ENCODE measurements at places on chromosomes 11 and 22. TPM values are rescaled to one million over a fixed set of nuclear protein-coding genes. Genes with fewer than 3 reads are reported as not detected.
A peak's percentile ranks its signal among the peaks of the same experiment; 100 is the strongest.

The TST gene
- total RNA-seq = 2.4 TPM

The RNF26 gene
- total RNA-seq = 38.3 TPM

The JHY gene
- total RNA-seq = 3.1 TPM

The H19 gene
- total RNA-seq = not detected

The SLC22A8 gene
- total RNA-seq = not detected

The TMEM191B gene
- 0.87 TPM for total RNA-seq

The YPEL4 gene
- 0.19 TPM for total RNA-seq

The CREB3L1 gene
- total RNA-seq = not detected

The TSKU gene
- 1.3 TPM for total RNA-seq

The MIOX gene
- 0.23 TPM for total RNA-seq

The SLN gene
- total RNA-seq = not detected

The FOLR3 gene
- not detected for total RNA-seq

The MYEOV gene
- total RNA-seq = not detected

The PATE4 gene
- total RNA-seq = not detected

The RFPL3 gene
- not detected for total RNA-seq

DNA sequence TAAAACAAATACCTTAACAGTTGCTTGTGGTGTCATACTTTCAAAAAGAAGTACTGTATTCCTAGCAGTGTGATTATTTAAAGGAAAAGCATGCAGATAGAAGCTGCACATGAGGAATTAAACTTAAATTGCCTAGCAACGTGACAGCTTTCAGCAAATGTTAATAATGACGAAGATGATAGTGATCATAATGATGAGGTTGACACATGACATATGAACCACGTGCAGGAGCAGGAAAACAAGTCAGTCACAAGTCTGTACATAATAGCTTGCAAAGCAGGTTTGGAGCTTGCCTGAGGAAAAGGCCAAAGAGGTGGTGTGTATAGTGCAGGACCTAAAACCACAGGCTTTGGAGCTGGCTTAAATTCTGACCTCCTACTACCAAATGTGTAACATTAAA lies 30.6 kb upstream of the PIK3C2A start:
- DNase-seq = no peak

DNA sequence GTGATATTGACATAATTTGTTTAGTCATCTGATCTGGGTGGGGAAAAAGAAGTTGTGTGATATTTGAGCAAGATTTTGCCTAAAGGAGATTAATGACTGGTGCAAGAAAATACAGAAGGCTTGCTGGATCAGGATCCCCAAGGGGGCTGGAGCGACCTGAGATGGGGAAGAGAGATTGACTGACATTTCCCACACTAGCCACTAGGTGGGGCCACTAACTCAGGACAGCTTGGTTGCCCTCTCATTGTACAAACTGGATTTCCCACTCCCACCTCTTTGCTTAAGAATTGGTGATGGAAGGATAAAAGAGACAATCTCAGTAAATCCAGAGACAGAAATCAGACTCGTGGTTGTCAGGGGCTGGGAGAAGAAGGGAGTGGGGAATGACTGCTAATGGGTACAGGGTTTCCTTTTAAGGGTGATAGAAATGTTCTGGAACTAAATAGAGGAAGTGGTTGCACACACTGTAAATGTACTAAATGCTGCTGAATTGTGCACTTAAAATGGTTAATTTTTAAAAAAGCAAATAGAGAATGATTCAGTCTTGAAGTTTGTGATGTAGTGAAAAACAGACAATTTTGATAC lies 50.7 kb downstream of the CTTN start:
- DNase-seq = no peak

DNA sequence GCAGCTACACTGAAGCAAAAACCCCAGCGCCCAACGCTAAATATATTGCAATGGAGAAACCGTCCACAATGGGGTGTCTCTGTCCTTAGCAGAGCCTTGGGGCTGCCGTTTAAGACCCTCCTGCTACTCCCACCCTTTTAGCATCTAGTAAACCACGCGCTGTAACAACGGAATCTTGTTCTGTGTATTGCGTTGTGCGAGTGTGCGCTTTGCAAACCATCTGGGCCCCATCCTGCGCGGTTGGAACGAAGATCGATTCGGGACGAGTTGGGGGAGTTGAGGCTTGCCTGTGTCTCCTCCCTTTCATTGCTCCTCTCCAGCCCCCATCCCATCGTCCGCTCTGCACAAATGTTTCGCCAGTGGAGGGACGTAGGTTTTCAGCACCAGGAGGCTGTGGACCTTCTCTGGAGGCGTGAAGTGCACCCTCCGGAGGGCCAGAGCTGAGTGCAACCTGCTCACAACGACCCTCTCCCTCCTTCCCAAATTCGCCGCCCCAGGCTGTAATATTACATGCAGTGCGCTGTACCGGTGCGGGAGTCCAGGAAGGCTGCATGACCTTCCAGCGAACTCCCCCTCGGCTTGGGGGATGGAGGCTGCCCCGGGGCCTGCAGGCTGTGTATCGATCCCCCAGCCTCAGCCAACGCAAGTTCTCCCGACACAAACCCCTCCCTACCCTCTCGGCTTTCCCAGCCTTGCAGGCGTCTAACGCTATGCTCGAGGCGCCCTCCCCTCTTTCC lies 1.6 kb upstream of the KMT2A start:
- peak; percentile 74 for DNase-seq

- DNase-seq = no peak
Measured at GRCh38 chr22:23121424-23121823, 20.4 kb downstream of the RSPH14 start.

DNA sequence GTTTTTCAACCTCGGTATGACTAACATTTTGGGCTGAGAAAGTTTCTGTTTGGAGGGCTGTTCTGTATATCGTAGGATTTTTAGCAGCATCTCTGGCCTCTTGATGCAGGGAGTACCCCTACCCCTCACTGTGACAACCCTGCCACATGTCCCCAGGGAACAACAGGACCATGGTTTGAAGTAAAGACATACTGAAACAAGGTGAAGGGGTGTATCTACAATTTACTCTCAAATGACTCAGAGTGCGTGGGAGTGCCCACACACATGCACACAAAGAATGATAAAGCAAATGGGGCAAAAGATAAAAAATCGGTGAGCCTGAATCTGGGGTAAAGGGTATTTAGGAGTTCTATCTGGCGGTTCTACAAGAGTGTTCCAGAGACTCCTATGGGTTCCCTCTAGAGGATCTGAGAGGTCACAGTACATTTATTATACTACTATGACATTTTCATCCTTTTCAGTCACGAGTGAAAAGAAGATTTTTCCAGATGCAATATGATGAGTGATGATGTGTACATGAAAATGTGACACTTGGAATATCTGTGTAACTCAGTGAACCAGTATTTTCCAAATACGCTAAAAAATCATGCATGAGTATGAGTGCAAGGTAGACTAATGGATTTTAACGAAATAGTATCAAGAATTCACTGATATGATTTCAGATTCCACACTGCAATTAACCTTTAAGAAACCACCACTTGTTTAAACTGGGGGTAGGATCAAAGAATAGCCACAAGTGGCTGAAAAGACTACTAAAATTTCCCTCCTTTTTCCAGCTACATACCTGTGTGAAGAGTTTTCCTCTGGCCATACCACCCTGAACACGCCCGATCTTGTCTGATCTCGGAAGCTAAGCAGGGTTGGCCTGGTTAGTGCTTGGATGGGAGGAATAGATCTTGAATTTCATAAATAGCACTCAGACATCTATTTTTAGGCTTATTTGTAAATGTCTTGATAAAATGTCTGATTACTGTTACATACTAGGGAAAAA lies 56.3 kb upstream of the YPEL1 start:
- DNase-seq = no peak

- no peak for DNase-seq
Measured at GRCh38 chr11:132054822-132055221, 684.4 kb downstream of the NTM start.

DNA sequence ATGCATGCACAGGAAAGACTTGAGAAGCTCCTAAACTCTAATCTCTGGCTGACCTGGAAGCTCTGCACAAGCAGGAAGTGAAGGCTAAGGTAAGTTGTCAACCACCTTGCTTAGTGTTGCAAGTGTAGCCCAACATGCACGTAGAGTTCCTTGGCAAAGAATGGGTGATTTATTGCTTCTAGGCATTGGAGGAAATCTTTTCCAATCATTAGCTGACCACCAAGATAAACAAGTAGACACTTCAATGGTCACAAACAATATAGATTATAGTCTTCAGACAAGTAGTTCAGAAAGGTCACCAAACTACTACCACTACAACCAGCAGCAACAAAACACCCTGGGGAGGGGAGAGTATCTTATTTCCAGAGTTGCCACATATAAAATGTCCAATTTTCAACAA lies 105.6 kb downstream of the STK33 start:
- DNase-seq = no peak

DNA sequence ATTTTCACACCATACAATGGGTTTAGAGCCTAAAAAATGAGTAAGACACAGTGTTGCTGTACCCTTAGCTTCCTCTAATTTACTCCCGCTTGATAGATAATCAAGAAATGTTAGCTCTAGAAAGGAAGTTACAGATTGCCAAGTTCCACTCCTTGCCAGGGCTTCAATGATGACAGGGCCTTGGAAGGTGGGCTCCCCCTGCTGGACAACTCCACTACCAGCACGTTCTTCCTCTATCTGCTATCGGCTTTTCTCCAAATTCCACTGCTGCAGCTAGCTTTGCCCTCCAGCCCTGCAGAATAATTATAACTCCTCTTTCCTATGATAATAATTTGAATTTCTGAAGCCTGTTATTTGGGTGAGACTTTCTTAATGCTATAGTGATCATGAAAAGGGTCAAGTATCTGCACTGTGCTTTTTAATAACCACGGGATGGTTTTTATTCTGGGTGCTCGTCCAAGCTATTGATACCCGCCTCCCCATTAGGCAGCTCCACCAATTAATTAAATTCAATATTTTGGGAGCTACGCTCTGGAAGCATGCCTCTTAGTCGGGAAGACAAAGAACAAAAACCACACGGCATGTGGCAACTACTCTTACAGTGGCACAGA lies 9.0 kb downstream of the SYN3 start:
- DNase-seq = peak; percentile 67

- no peak for DNase-seq
Measured at GRCh38 chr11:76471382-76471781, 26.6 kb downstream of the EMSY start.

GRCh38 chr11:64935359-64936081 lies at the start of gene GPHA2:
GPHA2 (minus strand) TSS chr11:64935893; CDS start chr11:64935460, 433 bp downstream.
- no peak for DNase-seq

DNA sequence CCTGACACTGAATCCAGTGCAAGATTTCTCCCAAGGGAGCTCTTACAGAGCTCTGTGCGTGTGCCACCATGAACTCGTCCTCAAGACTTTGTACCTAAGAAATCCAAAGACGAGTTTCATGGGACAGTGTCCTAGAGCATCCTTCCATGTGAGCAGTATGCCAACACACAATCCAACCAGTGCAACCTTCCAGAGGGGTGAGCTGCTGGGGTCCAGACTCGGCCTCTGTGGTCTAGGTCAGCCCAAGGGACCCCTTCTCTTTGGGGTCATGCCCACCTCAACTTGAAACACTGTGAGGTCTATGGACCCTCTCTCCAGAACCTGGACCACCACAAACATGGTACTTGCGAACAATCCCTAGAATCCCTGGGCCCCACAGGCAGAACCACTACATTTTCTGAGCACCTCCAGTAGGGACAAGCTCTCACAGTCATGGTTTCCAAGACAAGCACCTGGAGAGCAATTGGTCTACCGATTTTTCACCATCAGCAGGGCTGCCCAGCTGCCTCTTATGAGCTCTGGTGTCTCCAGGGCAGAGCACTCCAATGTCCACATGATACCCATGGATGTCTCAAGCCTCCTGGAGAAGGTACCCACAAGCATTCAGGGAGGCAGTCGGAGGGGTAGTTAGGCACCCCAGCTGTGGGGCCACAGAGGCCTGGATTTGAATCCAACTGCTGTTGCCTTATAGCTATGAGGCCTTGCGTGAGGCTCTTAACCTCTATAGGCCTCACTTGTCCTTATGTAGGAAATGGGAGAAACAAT lies 7.7 kb downstream of the CHST1 start:
- no peak for DNase-seq

GRCh38 chr11:58629857-58630256 lies 7.4 kb downstream of the CNTF start:
- peak; percentile 18 for DNase-seq

- no peak for DNase-seq
Measured at GRCh38 chr11:72616655-72617054, 57.6 kb downstream of the PDE2A start.

- no peak for DNase-seq
Measured at GRCh38 chr11:123421589-123421988, 8.5 kb upstream of the GRAMD1B start.

DNA sequence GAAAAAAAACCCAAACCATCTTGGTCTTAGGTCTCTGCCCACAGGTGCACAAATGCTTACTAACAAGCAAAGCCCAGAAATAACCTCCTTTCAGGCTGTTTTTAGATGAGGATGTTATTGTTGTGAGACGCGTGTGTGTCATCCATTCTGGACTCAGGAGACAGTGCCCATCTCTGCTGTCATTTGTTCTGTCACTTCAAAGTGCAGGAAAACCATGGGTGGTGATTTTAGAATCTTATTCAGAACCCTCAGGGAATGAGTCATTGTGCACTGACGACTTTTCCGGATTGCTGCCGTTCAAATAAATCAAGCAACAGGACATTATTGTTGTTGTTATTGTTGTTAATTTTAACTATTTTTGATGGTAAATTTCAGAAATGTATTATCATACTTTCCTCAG lies 110.3 kb downstream of the LRRC32 start:
- DNase-seq = peak; percentile 10

GRCh38 chr11:44575288-44575672 lies 9.8 kb downstream of the CD82 start:
- DNase-seq = no peak

- DNase-seq = no peak
Measured at GRCh38 chr11:115056514-115056913, 378.2 kb downstream of the NXPE2 start.

- DNase-seq = peak; percentile 56
Measured at GRCh38 chr11:18727479-18728236, 1.7 kb upstream of the IGSF22 start.

DNA sequence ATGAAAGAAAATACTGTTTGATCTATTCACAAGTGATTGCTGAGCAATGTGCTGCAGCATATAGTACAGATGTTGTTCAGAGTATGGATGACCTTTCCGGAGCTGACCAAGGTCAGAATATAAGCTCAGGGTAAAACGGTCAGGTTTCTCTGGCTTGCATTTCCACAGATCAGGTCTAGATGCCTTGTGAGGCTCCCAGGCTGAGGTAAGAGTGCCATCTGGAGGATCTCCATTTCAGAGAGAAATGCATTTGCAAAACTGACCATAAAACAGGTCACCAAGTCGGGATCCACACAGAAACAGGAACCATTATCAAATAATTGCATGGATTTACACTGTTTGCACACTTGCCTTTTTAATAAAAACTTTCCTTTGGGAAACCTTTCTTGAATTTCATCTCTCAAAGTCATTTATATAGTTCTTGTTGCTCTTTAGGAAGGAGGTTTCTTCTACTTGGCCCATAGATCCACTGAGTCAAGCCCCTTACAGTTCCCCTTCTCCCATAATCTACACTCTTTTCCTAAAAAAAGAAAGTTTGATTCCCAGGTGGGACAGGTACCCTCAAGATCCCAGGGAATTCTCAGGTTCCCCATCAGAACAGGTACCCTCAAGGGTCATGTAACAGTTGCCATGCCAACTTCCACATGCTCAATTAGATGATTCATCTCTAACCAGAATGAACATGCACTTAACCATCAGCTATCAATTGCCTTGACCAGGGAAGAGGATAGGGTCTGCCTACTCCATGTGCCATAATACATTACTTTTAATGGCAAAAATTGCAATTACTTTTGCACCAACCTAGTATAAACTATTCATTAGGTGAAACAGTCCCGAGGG lies 25.0 kb upstream of the TMPRSS5 start:
- no peak for DNase-seq

- no peak for DNase-seq
Measured at GRCh38 chr22:44775862-44776261, 23.5 kb downstream of the ARHGAP8 start.

Measured in activated CD4-positive, alpha-beta T cell treated with anti-CD3 and anti-CD28 coated beads, Interleukin-2, amount 10 ng/mL, durations not matched to agents 7 days and 5 days (primary cell).